Fibroblast of skin of scalp (primary cell): ENCODE measurements at places on chromosomes 3 and 15.

GRCh38 chr15:75583701-75584100, 4.6 kb upstream of the PTPN9 start:
- no peak for DNase-seq

- DNase-seq: no peak
Measured at GRCh38 chr15:25715536-25716413, 147.4 kb downstream of the ATP10A start.

- no peak for DNase-seq
Measured at GRCh38 chr3:193840111-193840641, 247.2 kb downstream of the OPA1 start.

DNA sequence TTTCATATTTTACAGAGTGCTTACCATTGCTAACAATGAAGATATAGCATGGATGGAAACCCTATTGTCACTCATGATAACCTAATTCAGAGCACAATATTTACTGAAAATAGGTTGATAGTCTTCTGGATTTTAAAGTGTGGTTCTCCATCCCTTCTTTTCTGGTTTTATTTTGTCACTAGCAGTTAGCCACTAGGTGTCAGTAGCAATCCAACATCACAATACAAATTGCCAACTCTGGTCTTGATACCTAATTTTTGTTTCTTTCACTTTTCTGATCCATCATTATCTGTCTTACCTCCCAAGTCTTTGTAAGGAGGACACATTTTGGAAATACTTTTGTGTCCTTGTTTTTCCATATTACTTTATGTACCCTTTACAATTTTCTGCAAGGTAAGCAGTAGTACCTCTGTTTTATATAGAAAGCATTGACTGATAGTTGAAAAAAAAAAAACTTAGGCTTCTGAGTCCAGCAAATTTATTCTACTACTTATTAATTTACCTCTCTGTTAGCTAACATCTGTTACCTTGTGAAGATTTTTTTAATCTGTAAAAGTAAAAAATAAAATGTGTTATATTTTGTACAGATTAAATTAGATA, 28.3 kb upstream of the CRYBG3 start:
- DNase-seq: peak; percentile 56

GRCh38 chr15:100252779-100253417, 88.9 kb downstream of the ADAMTS17 start:
- no peak for DNase-seq

DNA sequence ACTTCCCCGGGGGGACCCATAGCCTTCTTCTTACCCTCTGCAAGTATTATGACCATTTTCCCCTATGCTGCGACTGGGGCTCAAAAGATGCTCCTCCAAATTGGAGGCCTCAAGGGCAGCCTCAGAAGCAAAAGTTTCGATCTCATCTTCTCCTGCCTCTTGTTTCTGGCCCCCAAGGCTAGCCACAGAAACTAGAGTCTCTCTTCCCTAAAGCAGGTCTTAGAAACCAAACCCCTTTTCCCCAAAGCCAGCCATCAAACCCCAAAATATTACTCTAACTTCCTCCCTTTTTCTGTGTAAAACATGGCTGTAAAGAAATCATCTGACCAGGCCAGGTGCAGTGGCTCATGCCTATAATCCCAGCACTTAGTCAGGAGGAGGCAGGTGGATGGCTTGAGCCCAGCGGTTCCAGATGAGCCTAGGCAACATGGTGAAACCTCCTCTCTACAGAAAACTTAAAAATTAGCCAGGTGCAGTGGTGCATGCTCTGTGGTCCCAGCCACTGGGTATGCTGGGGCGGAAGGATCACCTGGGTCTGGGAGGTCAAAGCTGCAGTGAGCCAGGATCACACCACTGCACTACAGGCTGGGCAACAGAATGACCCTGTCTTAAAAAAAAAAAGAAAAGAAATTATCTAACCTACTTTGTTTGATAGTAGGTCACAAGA, 36.7 kb upstream of the MFGE8 start:
- no peak for DNase-seq

GRCh38 chr3:124814620-124815421, 72.3 kb downstream of the ITGB5 start:
- DNase-seq: no peak

GRCh38 chr15:98872774-98873173, 134.8 kb downstream of the PGPEP1L start:
- DNase-seq: peak; percentile 49

GRCh38 chr3:188232656-188233055, 78.7 kb downstream of the LPP start:
- DNase-seq: no peak

- DNase-seq: no peak
Measured at GRCh38 chr3:61141697-61142096, 109.6 kb downstream of the FHIT start.

- no peak for DNase-seq
Measured at GRCh38 chr3:117234331-117234730, 524.8 kb downstream of the TUSC7 start.
